Calu3 (cell line): ENCODE measurements at places on chromosomes 5 and 9.
A peak's percentile ranks its signal among the peaks of the same experiment; 100 is the strongest.

- DNase-seq: peak; percentile 20
Measured at GRCh38 chr5:109191153-109191558, 218.6 kb downstream of the PJA2 start.

- no peak for DNase-seq
Measured at GRCh38 chr5:179614745-179615144, 8.7 kb downstream of the HNRNPH1 start.

DNA sequence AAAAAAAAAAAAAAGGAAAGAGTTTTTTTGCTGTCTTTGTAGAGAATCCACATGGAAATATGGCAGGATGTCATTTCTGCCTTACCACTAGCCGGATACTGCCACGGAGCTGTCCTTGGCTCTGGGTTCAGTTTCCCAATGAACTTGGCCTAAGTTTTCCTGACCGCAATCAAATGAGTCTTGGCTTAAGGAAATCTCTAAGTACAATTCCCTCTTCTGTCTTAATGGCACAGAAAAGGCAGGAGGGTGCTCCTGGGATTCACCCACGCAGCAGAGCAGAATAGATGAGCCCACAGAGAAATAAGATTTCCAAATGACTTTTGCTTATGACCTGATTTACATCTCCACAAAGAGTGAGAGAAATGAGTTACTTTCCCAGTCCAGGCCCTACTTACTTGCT, 284.0 kb upstream of the VLDLR start:
- DNase-seq: no peak

GRCh38 chr5:115098041-115098702, 71.5 kb downstream of the TRIM36 start:
- peak; percentile 61 for DNase-seq

DNA sequence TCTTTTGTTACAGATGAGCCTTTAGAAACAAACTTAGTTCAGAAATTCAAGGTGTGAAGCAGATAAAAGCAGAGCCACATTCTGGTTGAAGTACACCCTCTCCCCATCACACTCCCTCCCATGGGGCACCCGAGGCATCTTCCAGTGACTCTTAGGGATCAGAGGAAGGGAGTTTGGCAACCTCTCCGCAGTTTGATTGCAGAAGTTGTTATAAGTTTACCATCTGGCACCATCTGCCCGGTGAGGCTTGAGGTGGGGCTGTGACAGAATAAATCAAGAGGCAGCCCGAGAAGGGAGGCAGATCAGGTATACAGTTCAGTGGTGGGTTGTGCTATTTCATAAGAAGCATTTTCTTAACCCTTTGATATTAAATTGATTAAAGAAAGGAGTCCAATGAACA, 458.6 kb upstream of the CLINT1 start:
- DNase-seq: no peak

DNA sequence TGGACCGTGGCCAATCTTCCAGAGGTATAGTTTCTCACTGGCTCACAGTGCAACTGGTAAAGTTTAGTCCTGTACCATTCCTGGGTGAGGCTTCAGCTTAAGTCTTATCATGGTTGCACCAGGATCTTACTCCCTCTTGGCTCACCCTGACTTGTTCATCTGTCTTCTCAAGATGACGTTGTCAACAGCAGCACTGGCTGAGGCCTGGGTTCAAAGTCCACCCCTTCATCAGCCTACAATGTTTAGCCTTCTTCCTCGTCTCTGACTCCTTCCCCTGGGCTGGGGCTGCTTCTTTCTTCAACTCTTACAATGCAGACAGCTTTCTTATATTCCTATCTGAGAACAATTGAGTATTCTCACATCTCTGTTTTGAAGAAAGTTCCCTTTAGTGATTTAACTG, 311.1 kb upstream of the CLINT1 start:
- DNase-seq: no peak
